Eye (tissue), 1 donor: ENCODE measurements at places on chromosomes 16 and 17.

DNA sequence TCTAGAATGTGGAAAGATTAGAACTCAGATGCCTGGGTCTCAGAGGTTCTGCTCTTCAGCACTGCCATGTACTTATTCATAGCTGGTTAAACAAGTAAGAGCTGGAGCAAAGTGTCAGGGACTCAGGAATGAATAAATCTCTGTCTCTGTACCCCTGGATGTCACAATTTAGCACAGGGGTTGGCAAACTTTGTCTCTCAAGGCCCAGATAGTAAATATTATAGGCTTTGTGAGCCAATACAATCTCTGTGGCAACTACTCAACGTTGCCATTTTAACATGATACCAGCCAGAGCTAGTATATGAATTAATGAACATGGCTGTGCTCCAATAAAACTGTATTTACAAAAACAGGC lies 220.3 kb upstream of the MON1B start:
- no peak for DNase-seq

DNA sequence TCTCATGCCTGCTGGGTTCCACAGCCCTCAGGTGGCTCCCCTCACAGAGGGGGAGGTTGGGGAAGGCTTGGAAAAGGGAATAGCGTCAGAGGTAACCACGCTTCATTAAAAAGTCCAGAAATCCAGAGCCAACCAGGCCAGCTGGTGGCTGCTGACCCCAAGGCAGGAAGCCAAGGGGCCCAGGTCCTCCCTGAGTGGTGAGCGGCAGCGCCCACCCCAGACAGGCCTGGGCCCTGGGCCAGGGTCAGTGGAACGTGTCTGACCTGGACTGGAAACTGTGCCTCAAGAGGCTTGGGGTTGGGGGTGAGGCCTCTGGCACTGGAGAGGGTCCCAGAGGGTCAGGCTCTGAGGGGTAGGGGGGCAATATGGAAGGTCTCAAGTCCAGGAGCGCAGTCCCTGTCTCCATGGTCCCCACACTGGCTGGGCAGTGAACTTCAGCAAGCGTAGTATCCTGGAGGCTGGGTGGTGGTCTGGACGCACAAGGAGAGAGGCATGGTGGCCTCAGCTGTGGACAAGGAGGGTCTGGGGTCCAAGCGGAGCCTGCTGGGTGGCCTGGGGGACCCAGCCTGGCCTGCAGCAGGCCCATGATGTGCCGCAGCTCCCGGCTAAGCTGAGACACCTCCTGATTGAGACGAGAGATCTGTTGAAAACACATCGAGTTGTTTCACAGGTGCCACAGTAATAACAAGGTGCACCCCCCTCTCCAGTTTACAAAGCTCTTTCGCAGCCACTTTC lies 5.2 kb upstream of the RAB5C start:
- DNase-seq = no peak

DNA sequence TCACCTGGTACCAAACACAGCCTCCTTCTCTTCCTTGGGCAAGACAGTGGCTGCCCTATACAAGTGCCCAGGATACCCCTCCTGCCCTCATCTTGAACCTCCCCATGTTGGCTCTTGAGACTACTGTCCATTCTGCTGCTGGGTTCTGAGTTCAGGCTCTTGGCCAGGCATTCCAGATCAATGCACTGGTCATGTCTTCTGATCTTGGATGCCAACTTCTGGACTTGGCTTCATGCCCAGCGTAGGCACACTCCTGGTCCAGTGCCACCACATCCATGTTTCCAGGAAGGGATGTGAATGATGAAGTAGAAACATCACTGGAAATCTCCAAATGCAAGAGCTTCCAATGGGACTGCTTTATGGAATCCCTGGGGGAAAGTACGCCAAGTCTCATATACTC lies 51.5 kb downstream of the DYNLRB2 start:
- no peak for DNase-seq

- no peak for DNase-seq
Measured at GRCh38 chr16:24969071-24969470, 46.1 kb downstream of the ARHGAP17 start.

- peak; percentile 86 for DNase-seq
Measured at GRCh38 chr16:28882551-28883160, 4.4 kb downstream of the ATP2A1 start.

DNA sequence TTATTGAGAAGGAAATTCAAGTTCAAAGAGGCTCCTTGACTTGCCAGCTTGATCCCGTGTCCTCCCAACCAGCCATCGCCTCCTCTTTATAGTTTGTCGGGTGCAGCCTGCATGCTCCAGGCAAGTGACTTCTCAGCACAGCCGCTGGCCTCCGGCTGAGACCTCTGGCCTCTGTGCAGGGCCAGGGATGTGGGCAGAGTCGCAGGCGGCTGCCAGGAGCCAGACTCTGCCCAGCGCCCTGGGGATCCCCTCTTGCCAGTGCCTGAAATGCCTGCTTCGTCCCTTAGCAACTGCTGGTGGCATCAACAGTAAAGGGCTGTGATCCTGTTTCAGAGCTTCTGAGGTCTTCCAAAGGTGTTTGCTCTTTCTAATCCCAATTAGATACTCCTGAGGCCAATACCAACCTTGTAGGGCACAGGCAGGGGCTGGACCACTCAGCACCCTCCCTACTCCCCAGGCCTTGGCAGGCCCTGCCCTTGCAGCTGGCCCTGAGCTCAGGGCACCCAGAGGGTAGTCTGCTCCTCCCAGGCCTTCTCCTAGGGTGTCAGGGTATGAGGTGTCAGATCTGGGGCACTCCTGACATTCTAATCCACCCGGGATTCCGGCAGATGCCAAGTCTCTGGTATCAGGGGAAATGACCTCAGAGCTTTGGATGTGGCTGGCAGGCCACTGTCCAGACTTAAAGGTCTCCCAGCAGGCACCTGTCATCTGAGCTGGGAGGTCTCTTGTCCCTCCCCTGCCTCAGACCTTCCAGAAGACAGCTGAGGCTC lies 68.0 kb upstream of the SIAH1 start:
- DNase-seq = no peak

DNA sequence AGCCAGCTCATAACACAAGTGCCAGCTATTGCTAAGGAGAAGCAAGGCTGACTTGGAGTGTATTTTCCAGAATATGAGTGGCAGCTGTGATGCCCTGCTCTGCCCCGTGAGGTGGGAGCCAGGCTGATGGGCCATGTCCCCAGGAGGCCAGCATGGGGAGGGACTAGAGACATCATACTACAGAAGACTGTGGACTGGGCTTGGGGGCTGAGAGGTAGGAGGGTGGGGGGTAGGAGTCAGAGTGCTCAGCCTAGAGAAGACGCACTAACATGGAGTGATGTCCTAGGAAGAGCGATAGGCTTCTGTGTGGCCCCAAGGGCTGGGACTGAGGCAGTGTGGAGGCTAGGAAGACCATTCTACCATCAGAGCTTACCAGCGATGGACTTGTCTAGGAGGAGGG lies 143.7 kb downstream of the WSCD1 start:
- no peak for DNase-seq

GRCh38 chr17:17719199-17719940 lies 38.1 kb downstream of the RAI1 start:
- no peak for DNase-seq

GRCh38 chr17:62855156-62855555 lies 47.0 kb upstream of the MARCHF10 start:
- no peak for DNase-seq

DNA sequence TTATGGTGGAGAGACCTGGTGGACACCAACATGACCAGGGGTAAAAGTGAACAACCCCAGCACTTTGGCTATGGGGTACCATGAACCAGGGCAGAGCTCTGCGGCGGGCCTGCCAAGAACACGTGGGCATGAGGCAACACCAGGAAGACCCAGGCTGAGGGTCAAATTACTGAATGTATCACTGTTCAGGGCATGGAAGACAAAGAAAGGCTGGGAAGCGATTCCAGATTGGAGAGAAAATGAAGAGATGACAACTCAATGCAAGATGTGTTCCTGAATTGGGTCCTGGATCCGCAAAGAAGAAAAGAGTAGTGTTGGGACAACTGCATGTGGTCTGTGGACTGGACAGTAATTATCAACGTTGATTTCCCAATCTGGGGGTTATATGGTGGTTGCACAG lies 19.8 kb downstream of the SPHK1 start:
- DNase-seq = no peak

GRCh38 chr16:22380529-22380928 lies 6.1 kb upstream of the CDR2 start:
- DNase-seq = no peak

DNA sequence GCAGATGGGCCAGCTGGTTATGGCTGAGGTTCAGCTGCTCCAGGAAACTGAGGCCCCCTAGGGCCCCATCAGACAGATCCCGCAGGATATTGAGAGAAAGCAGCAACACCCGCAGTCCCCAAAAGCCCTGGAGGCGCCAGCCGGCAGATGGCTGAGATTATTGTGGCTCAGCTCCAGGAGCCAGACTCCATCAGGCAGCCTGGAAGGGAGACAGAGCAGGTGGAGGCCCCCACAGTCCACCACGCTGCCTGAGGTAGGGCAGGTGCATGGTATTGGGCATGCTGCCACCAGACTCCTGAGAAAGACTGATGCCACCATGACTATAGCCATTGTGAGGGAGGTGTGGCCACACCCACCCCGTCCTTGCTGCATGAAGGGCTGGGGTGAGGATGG lies 9.5 kb upstream of the TMEM101 start:
- peak; percentile 20 for DNase-seq

GRCh38 chr17:31092475-31093064 lies 2.2 kb upstream of the NF1 start:
- DNase-seq = no peak

- DNase-seq = no peak
Measured at GRCh38 chr16:50683689-50684374, 2.7 kb upstream of the SNX20 start.

DNA sequence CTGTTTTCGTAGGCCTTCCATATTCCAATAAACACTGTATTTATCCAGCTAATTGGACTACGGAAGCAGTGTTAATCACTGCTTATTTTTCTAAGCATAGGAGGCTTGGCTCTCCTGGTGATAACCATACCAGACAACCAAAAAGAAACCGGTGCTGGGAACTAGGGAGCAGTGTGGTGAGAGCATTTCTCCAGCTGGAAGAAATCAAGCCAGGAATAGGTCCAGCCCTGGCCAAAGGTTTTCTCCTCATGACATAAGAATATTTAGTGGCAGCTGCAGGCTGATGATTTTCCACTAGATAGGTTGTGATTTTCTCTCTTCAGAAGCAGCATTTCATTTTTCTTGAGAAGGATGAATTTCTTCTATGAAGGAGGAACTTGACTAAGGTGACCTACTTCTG lies 141.5 kb downstream of the TRIM37 start:
- no peak for DNase-seq

DNA sequence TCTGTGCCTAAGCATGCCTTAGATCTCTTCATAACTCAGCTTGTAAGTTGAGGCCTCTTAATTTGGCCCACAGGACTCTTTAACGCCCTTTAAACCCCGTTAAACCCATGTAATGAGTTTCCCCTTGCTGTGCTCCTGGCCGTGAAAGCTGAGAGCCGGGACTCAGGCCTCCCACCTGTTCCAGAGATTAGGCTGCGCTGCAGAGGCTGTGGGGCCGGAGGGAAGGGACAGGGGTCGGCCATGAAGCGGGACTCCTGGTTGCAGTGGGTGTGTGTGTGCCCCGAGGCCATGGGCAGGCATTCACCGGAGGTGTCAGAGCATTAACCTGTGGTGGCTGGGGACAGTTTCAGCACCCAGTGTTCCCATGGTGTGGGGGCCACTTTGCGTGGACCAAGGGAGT lies 150.8 kb upstream of the IRX3 start:
- DNase-seq = peak; percentile 38

DNA sequence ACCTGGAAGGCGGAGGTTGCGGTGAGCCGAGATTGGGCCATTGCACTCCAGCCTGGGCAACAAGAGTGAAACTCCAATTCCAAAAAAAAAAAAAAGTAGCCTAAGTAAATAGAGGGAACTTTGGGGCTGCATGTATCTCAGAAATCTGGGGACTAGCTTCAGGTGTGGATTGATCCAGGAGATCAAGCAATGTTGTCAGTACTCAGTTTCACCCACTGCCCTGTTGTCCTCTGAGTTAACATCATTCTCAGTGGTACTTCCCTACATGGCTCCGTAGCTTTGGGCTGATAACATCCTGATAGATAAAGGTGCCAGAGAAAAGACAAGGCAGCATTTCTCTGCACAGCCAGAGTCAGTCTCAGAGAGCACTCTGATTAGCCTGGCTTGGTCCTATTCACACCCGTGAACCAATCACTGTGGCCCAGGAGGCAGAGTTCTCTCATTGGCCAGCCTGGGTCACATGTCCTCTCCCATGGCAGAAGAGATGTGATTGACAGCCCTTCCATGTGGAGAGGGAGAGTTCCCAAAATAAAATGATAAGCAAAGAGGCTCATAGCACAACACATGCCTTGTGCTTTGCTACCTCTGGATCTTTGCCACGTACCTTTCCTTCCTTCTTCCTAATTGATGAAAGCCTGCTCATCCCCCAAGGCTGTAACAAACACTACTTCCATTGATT lies 99.6 kb downstream of the ABCC1 start:
- DNase-seq = no peak
